ENCODE measurements at places on chromosomes 11 and 22.

GRCh38 chr22:23225724-23226496, 45.6 kb downstream of the BCR start:
- DNase-seq = no peak

DNA sequence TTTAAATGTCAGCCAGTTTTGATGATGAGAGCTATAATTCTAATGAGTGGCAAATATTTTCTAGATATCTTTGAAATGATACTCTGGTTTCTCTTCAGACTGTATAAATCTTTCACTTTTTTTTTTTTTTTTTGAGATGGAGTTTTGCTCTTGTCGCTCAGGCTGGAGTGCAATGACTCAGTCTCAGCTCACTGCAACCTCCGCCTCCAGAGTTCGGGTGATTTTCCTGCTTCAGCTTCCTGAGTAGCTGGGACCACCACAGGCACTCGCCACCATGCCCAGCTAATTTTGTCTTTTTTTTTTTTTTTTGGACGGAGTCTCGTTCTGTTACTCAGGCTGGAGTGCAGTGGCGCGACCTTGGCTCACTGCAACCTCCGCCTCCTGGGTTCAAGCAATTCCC, 113.6 kb downstream of the TEAD1 start:
- no peak for DNase-seq

DNA sequence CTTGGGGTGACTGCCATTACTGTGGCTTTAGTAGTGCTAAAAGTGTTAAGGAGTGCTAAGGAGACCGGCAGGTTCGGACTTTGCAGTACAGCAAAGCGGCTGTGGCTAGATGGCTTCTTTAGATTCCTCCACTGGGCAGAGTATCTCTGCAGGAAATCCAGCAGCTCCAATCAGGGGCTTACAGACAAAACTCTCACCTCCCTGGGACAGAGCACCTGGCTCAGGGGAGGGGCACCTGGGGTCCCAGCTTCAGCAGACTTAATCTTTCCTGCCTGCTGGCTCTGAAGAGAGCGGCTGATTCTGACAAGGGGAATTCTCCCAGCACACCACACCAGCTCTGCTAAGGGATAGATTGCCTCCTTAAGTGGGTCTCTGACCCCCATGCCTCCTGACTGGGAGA, 668.8 kb upstream of the TENM4 start:
- no peak for DNase-seq

GRCh38 chr11:11589437-11589836, 32.4 kb downstream of the GALNT18 start:
- no peak for DNase-seq

- no peak for DNase-seq
These were observed 162.5 kb downstream of the ETS1 start for GRCh38 chr11:128424851-128425285.

DNA sequence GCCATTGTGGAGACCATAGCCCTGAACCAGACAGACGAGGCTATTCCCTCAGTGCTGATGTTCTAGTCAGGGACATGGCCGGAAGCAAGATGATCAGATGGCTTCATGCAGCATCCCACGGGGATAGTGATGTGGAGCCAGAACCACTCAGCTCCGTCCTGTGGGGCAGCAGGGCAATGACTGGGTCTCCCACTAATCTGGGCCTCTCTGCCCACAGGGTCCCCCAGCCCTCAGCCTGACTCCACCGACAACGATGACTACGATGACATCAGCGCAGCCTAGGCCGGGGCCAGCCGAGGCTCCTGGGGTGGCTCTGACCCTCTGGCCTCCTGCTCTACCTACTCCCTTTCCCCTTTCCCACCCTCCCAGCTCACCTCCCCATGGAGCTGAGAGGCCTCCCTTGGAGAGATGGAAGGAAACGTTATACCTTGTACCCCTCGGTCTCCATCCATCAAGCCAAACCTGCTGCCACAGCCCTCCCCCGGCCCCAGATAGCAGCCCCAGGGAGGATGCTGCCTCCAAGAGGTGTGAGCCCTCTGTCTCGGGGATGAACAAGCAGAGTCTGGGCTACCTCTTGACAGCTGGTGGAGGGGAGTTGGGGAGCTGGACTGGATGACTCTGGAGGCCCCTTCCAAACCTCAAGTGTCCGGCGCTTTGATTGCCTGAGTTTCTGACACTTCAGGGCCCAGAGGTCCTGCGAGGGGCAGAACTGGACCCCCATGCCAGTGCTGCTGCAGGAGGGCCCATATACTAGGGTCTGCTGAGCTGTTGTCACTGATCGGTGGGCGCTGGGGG, 47.8 kb downstream of the CD6 start:
- no peak for DNase-seq

DNA sequence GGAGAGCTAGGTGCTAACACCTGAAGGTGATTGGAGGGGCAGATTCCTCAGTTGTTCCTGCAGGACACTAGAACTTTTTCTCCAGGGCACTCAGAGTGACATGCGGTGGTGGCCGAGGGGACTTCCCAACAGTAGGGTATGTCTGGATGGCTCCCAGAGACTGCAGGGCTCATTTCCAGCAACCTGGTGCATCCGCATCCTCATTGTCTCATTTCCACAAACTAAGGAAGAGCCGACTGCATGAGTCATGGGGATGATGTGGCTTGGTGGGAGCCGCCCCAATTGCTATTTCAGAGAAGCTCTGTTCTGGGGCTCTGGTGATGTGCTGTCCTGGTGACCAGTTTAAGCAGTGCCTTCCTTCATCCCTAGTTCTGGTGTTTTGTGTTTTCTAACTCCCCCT, 2.8 kb upstream of the ROBO4 start:
- no peak for DNase-seq

- no peak for DNase-seq
These were observed 35.2 kb downstream of the OR2AG2 start for GRCh38 chr11:6736495-6737121.

DNA sequence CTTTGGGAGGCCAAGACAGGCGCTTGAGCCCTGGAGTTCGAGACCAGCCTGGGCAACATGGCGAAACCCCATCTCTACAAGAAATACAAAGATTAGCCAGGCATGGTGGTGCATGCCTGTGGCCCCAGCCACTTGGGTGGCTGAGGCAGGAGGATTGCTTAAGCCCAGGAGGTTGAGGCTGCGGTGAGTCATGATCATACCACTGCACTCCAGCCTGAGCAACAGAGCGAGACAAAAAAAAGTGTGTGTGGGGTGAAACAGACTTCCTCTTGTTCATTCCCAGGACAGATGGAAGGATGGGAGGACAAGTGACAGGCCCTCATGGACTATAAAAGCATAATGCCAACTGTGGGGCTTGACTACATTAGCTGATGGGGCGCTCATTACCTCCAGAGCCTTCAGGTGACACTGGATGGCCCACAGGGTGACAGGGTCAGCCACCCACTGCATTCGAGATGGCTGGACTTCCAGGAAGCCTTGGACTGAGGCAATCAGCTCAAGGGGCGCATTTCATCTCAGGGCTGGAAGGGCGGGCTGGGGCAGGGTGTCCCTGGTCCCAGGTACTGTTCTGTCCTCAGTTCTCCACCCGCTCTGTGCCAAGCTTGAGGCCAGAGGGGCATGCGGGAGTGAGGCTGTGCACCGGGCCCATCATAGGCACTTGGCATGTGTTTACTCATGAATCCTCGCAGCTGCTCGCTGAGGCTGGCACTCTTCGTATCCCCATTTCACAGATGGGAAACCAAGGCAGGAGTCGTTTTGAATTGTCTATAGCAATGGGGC, 12.5 kb downstream of the NPTXR start:
- DNase-seq = no peak

DNA sequence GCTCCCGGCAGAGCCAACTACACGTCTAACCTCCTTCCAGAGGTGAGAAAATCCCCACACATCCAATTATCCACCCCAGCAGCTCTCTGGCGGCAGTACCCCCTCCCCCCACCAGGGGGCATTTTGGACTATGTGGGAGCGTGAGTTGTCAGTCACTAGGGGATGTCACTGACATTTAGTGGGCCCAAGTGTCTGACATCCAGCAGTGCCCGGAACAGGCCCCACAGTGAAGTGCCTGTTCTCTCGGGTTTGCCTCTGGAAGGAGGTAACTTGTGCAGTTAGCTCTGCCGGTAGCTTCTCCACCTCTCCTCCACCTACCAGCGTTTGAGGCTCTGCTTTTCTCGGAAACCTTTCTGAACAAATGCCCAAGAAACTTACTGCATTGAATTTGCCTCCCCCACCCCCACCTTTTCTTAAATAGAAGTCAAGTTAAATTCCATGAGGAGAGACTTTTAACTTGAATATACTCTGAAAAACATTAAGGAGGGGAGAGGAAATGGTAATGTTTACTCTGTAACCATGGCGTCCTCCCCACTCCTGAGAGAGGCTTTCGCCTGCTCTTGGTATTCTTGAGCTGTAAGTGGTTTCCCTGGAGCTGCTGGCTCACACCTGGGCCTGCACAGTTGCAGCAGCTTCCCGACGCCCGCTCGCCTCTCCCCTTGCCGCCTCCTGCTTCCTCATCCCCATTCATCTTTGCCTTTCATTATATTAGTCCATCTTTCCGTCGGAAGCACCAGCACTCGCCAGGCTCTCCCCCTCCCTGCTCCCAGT, 112.8 kb downstream of the WNT7B start:
- peak; percentile 91 for DNase-seq

GRCh38 chr11:123169821-123170220, 25.2 kb downstream of the CLMP start:
- no peak for DNase-seq

DNA sequence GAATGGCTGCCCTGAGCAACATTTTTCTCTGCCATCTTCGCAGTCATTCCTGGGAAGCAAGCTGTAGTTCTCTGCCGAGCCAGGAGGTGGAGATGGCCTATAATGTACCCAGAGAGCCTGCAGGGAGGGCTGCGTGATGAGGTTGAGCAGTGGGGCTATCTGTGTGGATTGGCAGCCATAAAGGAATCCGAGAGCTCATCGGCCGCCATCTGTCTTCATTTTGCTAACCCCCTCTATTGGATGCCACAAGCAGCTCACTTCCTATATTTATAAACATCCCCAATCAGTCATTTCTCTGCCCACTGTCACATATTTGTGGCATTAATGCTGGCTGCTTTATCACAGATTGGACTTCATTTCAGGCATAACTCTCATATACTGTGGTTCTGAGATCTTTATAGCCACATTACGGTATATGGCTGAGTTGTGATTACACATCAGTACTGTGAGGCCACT, 209.5 kb downstream of the NTM start:
- peak; percentile 68 for DNase-seq

DNA sequence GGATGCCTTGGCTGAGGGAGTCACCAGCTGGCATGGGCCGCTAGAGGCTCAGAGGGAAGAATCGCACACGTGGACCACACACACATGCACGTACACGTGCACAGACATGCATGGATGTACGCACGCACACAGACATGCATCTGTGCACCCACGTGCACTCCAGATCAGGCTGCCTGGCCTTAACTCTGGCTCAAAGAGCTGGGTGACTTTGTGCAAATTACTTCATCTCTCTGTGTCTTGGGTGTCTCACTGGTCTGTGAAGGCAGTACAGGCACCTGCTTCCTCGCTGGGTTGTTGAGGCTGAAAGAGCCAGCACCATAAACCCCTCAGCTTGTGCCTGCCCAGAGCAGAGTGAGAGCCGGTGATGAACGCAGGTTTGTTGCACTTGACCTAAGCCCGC, 28.7 kb downstream of the TMPRSS6 start:
- no peak for DNase-seq

- peak; percentile 89 for DNase-seq
These were observed 13.5 kb upstream of the DTX4 start for GRCh38 chr11:59158206-59159068.

DNA sequence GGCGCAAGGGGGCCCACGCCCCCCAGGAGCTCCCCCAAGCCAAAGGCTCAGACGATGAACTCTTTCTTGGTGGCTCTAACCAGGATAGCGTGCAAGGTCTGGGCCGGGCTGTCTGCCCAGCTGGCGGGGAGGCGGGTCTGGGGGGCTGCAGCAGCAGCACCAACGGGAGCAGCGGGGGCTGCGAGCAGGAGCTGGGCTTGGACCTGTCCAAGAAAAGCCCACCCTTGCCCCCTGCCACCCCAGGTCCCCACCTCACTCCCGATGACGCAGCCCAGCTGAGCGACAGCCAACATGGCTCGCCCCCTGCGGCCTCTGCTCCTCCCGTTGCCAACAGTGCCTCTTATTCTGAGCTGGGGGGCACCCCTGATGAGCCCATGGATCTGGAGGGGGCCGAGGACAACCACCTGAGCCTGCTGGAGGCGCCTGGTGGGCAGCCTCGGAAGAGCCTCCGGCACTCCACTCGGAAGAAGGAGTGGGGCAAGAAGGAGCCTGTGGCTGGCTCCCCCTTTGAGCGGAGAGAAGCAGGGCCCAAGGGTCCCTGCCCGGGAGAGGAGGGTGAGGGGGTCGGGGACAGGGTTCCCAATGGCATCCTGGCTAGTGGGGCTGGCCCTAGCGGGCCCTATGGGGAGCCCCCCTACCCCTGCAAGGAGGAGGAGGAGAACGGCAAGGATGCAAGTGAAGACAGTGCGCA, 21.6 kb upstream of the TMEM191C start:
- DNase-seq = no peak

GRCh38 chr11:77883775-77884174, 62.8 kb downstream of the AAMDC start:
- no peak for DNase-seq

GRCh38 chr11:69307421-69307820, 13.5 kb downstream of the MYEOV start:
- DNase-seq = no peak

DNA sequence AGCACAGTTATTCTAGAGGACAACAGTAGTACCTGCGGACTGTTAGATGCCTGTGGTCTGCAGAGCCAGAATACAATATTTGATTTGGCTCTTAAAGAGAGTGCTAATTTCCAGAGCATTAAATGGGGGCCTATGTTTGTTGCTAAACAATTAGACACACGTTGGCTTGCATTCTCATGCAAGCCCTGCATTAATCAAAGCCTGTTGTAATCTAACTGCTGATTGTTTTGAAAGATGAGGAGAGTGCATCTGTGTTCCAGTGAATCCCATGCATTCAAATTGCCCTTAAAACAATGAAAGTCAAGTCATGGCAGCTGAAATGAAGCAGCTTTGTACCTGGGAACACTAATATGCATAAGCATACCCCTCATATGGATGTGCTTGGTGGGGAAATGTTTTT, 419.4 kb downstream of the DYNC2H1 start:
- no peak for DNase-seq

- no peak for DNase-seq
These were observed 12.9 kb downstream of the STARD10 start for GRCh38 chr11:72781063-72781312.

- no peak for DNase-seq
These were observed 15.8 kb downstream of the A4GALT start for GRCh38 chr22:42704896-42705295.

- no peak for DNase-seq
These were observed 33.0 kb upstream of the TH start for GRCh38 chr11:2204361-2205213.

DNA sequence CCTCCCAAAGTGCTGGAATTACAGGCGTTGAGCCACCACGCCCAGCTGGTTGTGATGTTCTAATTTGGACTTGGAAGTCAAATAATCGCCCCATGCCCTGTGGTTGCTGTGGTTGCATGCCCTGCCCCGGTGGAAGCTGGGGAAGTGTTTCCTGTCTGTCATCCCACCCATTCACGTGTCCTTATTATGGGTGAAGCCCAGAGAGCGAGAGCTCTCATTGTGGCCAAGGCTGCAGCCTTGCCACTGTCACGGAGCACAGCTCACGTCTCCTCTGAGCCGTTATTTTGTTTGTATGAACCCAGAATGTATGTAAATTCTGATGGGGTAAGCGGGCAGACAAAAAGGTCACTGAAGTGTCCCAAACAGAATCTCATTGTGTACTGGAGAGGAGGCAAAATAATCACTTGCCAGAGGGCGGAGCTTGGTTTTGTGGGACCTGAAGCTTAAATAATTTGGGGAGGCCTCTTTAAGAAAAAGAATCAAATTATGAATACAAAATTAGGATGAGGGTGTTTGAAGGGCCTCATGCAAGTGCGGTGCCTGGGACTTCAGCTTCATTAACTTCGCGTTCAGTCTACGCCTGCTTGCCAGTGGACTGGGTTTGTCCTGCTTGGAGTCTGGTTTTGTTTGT, 25.8 kb upstream of the TREH start:
- no peak for DNase-seq

Measured in Karpas-422 (cell line).